ENCODE measurements at places on chromosomes 6 and 20.

GRCh38 chr20:6735942-6736845, 31.3 kb upstream of the BMP2 start:
- DNase-seq, result no peak

DNA sequence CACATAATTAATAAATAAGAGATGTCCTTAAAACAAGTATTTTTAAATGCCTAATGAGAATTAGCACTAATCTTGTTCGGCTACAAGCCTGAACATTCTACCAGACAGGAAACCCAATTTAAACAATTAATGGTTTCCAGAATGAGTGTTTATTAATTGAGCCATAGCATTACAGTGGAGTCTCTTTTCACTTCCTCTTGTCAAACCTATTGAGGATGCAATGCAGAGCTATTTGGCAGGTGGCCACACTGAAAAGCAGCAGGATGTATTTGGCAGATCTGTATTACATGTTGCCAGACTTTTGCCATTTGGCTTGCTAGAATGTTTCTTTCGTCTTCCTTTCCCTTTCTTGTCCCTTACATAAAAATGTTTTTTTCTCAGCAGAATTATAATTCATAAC, 475.2 kb upstream of the MARCKS start:
- no peak for DNase-seq

DNA sequence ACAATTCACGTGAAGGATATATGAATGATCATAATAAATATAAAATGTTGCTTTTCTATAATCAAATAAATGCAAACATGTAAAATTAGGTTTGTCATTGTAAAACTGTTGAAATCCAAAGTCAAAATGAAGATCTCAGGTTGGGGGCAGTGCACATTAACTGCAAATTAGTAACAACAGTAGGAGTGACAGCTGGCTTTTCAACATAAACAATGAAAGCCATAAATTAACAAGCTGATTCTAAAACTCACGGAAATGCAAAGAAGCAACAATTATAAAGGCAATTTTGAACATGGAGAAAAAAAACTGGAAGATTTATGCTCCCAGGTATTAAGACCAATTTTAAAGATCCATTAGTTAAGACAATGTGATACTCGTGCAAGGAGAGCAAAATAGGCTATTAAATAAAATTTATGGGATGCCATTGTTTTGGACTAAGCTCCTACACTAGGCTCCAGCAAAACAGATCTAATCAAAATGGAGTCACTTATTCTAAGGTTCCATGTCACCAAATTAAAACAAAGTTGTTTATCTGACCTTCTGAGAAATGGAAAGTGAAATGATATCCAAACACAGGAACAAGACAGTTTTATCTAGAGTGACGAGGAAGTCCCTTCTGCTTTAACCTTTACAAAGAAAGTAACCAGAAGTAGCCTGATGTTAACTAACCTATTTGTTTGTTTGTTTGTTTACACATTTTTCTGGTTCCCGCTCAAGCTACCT, 770.8 kb downstream of the EPHA7 start:
- DNase-seq, result no peak

- DNase-seq, result no peak
These were observed 8.2 kb upstream of the NTSR1 start for GRCh38 chr20:62700261-62700930.

- DNase-seq, result no peak
These were observed 587.5 kb downstream of the RFPL4B start for GRCh38 chr6:112934433-112935327.

GRCh38 chr6:29984232-29984631, 41.9 kb downstream of the HLA-A start:
- no peak for DNase-seq

GRCh38 chr6:42563697-42564505, at the start of gene UBR2:
UBR2 (plus strand) TSS chr6:42564029; CDS start chr6:42564320, 291 bp downstream.
- DNase-seq, result peak; percentile 98

DNA sequence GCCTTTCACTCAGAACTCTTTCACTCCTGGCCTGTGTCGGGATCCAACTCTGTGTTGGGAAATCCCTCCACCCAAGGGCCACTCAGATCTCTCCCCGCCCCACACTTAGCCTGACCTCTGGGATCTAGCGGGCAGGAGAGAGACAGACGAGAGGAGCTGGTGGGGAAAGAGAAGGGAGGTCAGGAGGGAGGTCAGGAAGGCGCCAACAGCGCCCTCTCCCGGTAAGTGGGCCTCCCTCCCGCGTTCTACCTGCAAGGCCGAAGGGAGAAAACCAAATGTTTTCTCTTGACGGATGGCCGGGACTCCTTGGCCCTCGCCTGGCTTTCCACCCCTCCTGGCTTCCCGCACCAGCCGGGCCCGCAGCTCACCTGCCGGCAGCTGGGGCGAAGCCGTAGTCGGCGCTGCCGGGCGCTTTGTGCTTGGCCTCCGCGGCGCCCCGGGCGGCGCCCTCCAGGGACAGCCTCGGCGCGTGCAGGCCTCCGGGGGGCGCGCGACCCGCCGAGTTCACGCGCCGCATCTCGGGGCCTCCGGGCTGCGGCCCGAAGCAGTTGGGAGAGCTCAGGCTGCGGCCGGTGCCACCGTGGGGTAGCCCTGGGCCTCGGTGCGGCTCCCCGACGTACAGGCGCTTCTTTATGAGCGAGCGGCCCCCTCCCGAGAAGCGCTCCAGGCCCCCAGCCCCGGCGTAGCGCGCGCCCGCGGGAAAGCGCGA, 38.2 kb downstream of the C6orf132 start:
- DNase-seq, result peak; percentile 76

DNA sequence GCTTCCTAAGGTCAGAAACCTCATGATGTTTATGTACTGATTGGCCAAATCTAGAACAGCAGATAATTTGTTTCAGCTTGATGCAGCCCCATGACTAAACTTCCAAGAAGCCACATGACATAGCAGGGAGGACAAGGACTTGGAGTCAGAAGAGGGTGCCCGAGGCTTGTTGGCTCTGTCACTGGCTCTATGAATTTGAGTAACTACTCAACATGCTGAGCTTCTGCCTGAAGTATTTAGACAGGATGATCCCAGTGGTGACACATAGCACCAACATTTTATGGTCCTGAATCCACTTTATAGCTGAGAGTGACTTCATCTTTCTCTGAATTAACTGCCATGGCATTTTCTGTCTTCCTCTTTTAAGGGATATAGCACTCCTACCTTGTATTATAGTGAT, 13.5 kb upstream of the TBX18 start:
- no peak for DNase-seq

DNA sequence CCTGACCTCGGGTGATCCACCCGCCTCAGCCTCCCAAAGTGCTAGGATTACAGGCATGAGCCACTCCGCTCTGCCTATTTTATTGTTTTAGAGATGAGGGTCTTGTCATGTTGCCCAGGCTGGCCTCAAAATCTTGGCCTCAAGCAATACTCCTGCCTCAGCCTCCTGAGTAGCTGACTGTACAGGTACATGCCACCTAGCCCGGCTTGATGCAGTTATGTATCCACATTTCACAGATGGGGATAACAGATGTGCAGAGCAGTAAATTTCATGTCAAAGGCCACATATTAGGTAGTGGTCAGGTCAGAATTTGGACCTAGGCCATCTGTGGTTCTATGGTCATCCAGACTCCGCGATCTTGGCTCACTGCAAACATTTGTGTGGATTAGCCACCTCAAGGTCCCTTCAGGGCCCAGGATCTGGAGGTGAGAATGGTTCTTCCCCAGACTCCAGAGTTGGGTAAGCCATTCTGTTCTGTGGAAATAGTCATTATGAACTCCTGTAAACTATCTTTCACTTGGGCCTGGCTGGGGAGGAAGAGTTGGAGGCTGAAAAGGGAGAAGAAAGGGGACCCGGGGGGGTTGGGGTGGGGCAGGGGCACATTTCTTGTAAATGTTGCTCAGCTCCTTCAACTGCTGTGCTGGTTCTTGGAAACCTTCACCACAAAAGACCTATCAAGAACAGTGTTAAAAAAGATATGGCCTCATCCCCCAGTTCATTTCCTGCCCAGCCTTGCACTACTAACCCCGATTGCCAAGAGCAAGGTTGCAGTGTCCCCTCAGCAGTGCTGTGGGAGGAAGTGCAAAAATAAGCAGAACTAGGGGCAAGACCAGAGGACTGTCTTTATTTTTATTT, 13.0 kb downstream of the PIM1 start:
- peak; percentile 81 for DNase-seq

DNA sequence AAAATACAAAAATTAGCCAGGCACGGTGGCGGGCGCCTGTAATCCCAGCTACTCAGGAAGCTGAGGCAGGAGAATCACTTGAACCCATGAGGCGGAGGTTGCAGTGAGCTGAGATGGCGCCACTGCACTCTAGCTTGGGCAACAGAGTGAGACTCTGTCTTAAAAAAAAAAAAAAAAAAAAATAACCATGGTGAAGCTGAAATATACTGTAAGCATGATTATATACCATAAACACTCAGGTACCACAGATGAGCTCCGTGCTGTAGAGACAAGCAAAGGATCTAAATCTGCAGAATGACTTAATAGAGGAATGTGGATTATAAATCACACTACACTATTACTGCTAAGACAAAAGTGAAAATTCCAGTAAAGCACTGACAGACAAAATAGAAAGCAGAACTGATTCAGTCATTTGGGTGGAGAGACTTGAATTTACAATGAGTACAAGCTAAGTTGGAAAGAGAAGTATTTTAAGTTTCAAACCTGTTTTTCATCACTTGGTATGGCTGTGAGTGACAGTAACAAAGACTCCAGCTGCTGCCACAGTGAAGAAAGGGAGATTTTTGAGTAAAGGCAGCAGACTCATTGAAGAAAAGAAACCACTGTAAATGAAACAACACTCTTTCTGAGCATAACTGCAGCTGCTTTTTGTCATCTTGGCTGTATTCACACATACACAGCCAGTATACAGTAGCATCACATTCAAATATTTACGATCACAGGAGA, 322.1 kb downstream of the RNGTT start:
- DNase-seq, result no peak

DNA sequence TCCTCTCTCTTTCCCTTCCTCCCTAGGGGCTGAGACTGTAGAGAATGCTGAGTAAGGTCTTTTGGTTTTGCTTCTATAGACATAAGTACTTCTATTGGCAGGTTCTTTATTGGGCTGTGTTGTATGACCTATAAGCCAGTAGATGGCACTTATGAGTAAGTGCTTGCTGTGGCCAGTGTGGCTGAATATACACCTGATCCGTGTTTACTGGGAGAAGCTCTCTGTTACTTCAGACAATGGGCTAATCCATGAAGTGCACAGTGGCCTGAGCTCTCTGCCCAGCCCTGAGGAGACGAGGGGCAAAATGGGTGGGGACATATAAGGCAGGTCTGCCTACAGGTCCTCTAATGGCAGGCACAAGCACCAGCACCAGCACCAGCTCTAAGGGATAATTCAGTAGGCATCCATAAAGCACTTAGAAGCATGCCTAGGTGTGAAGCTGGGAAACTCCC, 610.3 kb downstream of the RNF144B start:
- DNase-seq, result no peak

DNA sequence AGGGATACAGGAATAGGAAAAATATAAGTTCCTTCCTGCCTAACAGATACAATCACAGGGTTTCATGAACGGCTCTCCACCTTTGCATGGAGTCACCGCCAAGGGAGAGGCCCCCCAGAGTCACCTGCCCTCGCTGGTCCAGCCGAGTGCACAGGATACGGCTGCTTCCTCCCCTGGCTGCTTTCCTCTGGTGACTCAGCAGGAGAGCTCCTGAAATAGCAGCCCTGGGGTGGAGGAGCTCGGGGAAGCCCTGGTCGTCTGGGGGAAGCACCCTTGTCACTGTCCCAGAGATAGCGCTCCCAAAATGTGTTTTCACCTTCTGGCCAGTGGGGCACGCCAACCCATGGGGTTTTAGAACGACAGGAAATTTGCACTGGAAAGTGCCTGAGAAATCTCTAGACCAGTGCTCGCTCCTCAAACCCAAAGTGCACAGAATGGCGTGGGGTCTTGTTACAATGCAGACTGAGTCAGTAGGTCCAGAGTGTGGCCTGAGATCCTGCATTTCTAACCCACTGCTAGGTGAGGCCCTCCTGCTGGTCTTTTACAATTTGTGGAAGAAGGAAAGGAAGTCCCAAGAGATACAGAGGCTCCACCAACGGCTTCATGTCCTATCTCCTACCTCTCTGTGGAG, 35.9 kb upstream of the FAM50B start:
- DNase-seq, result no peak

DNA sequence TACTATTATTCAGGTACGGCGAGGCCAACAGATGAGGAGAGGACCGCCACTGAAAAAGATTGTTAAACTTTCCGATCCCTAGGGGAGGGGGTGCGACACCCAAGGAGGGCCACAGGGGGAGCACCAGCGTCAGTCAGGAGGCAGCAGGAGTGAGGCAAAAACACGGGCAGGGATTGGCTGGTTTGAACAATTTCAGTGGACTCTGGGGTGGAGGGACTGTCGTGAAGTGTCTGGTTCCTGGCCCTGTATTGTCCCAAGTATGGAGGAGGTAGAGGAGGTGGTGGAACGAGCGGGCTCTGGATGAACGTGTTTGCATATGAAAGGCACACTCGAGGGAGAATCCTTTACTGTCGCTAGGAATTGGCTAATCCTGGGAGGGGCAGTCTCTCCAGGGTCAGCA, 32.5 kb upstream of the MCUR1 start:
- no peak for DNase-seq

DNA sequence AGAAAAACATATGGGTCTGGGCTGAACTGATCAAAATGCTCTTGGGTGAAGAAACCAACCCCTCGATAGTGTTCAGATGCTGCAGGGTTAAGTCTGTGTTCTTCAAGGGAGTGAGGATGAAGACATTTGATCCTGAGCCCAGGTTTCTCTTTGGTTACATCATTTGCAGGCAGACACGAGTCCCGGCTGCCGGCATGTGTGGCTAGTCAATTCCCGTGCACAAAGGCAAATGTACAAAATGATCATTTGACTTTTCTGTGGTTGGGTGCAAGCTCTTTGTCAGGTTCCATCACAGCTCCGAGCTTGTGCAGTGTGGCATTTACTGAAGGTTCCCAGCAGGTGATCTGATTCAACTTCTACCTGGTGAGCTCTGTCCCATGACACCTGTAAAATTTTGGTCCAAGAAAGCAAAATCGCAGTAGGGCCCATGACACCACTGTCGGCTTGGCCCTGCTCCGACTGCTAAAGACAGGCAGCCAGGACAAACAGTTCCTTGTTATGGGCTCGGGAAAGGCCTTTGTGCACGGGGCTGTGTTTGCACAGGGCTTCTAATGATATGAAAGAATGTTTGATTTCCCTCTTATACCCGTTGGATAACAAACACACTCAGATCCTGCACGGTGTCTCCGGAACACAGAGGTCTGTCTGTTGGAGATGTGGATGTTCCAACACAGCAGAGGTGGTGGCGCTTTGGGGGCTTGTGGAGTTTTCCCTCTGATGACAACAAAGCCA, 46.9 kb downstream of the GJA10 start:
- no peak for DNase-seq

GRCh38 chr6:67768972-67769371, 866.1 kb upstream of the ADGRB3 start:
- DNase-seq, result no peak

DNA sequence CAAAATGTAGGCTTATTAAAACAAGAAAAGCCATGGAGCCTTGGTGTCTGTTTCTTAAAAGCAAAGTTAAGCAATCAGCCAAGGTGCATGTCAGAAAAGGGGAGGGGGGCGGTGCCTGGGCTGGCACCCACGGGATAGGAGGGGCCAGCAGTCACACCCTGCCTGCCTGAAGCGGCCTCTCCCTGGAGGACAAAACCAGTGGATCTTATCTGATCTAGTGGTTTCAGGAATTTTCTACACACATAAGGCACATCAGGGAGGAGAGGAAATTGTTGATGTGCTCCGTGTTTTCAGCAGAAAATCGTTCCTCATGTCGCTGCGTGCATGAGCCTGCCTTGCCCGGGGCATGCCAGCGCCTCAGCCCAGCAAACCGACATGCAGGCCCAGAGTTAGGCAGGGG, 276.4 kb downstream of the TAF4 start:
- DNase-seq, result no peak

- no peak for DNase-seq
These were observed 27.1 kb downstream of the KCTD20 start for GRCh38 chr6:36469946-36470345.

GRCh38 chr20:31842471-31843157, 2.8 kb downstream of the FOXS1 start:
- no peak for DNase-seq
